Posterior cingulate gyrus (tissue), 11 donors: ENCODE measurements at places on chromosomes 16 and 17.

GRCh38 chr17:79391376-79392233 is 219.2 kb downstream of the RBFOX3 start:
- DNase-seq: peak; percentile 55

- DNase-seq: no peak
Observed at GRCh38 chr16:55567382-55567781, 898 bp downstream of the CAPNS2 start.

DNA sequence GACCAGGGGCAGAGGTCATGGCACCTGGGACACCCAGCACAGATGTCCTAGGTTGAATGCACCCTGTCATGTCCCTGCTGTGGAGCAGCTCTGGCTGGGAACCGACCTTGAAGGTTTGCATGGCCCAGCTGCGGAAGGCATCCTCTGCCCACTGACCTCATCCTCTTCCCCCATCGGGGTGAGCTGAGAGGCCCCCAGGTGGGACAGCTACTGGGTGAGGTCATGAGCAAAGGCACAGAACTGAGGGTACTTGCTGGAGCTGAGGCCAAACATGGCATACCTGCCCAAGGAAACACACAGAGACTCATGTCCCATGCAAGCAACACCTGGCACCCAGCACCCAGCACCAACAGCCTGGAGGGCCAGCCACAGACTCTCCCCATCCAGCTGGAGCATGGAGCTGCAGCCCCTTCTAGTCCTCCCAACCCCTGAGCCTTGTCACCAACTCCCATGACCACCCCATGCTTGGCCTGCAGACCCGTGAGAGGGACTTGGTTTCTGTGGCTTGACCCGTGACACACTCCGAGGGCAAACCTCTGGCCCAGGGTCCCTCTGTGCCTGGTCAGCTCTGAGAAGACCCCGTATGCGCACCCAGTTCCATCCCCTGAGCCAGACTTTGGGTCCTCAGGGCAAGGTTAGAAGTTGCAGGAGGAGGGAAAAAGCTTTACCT is 33.1 kb downstream of the LGALS9 start:
- no peak for DNase-seq

- no peak for DNase-seq
Observed at GRCh38 chr17:72631949-72632684, 460.4 kb downstream of the SLC39A11 start.

- DNase-seq: no peak
Observed at GRCh38 chr16:88478889-88479792, 26.1 kb downstream of the ZFPM1 start.

- DNase-seq: peak; percentile 93
Observed at GRCh38 chr17:17682737-17683680, 1.8 kb downstream of the RAI1 start.

GRCh38 chr16:28610595-28611191 is 849 bp upstream of the SULT1A1 start:
- no peak for DNase-seq
